ENCODE measurements at places on chromosomes 7 and 10.

GRCh38 chr7:155913291-155913690 lies 101.0 kb upstream of the SHH start:
- no peak for DNase-seq

GRCh38 chr10:68560943-68561864 lies 1.1 kb downstream of the TET1 start:
- DNase-seq: peak; percentile 8

DNA sequence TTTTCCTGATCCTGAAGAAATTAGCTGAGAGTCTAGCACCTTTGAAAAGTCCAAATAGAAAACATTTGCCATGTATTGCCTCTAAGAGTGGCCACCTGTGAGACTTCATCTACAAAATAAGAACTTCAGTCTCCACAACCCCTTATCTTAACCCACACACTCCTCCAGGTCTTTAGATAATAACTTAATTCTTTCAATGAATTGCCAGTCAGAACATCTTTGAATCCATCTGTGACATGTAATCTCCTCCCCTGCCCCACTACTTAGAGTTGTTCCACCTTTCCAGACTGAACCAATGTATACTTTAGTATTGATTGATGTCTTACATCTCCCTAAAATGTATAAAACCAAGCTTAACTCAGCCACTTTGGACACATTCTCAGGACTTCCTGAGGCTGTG lies 84.4 kb upstream of the FAM171A1 start:
- DNase-seq: no peak

DNA sequence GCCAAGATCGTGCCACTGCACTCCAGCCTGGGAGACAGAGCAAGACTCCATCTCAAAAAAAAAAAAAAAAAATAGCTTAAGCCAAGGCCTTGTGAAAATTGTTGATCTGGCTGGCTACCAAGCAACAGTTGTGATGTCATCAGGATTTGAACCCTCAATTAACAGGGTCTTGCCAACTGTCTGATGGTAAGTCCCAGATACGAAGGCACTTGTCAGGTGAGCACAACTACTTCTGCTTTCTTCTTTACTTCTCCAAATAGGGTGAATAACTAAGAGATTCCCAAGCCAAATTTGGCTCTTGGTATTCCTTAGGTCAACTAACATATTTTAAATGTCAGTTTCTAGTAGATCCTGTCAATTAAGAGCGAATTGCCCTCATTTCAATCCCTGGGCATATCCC lies 47.4 kb downstream of the ANKRD61 start:
- no peak for DNase-seq

DNA sequence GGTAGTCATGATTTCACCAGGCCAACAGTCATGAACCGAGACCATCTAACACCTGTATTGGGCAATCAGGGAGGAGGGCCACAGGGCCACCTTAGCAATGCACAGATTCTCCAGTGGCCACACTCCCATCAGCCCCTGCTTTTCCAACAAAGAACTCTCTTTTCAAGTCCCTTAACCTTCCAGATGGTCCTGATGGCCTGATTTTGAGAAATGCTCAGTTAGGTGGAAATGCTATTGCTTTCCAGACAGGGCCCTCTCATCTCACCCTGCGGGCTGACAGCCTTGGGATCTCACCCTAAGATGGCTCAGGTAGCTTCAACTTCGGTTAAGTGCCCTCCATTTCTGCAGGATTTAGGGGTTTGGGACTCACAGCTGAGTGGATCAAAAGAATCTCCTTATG lies 131.9 kb upstream of the PRR15 start:
- DNase-seq: no peak

GRCh38 chr7:122584676-122585251 lies 114.2 kb downstream of the RNF133 start:
- DNase-seq: no peak

GRCh38 chr10:73771722-73772280 lies 10.0 kb upstream of the CHCHD1 start:
- DNase-seq: no peak

DNA sequence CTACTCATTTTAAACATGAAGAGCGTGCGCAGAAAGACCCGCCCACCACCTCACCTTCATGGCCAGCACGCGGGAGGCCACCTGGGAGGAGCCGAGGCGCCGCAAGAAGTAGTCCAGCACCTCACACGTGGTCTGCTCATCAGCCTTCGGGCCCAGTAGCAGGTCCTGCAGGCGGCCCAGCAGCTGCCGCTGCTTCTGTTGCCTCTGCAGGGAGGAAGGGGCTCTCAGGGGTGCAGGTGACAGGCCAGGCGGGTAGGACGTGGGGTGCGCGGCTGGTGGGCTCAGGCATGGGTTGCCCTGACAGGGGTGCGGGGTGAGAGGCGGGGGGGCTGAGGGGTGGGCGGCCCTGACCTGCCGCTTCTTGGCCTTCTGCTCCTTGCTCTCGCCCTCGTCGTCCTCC lies 17.6 kb downstream of the INTS1 start:
- DNase-seq: no peak

- DNase-seq: no peak
Observed at GRCh38 chr10:70321897-70322890, 38.4 kb upstream of the NPFFR1 start.

- no peak for DNase-seq
Observed at GRCh38 chr7:87140271-87140748, 11.9 kb upstream of the DMTF1 start.

DNA sequence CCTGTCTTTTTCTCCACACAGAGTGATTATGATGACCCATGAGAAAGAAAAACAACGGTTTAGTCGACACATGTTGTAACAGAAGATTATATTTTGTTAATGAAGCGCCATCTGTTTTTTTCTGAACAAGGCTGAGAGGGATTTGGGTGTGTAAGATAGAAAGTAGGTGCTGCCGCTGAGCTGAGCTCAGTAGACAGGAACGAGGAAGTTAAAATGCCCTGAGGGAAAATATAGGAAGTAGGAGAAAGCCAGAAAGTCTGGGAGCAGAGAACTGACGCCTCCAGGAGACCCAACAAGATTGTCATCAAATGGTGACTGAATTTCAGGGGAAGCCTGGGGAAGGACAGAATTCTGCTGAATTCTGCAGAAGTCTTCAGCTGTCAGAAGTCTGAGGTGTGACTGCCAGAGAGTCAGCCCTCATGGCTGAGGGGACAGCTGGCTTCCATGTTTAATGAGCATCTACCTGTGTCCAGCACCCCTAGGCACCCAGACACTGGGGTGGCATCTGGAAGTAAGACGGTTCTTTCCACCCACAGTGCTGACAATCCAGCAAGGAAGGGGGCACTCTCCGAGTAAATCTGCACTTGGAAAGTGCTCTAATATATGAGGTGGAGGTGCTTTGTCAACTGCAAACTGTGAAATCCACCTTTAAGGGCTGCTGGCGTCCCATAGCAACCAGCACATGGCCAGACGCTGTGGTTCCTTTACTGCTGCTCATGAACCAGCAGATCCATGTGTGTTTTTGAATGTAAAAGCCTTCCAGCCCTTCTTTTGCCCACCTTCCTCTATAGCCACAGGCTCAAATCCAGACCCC lies 12.5 kb upstream of the TSPAN15 start:
- no peak for DNase-seq

DNA sequence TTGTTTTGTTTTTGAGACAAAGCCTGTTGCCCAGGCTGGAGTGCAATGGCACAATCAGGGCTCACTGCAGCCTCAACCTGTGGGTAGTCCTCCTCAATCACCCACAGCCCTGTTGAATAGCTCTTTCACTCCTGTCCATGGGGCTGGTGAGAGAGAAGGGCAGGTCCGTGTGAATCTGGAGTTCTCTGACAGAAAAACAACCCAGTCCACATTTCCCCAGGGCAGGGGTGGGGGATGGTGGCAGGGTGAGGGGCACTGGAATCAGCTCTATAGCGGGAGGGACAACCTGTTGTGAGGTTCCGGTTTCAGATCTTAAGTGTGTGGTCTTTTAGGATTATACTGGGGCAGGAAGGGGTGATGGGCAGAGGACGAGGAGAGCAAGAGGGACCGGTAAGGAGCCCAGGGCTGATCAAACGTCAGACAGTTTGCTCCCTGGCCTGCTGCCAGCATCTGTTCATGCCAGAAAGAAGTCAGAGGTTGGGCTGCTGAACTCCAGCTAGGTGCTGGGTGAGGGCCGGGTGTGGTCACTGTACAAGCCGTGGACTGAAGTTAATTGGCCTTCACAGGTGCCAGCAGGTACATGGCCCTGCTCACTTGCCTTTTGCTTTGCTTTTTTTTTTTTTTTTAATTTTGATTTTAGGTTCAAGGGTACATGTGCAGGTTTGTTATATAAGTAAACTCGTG lies 33.2 kb upstream of the MKRN1 start:
- no peak for DNase-seq

DNA sequence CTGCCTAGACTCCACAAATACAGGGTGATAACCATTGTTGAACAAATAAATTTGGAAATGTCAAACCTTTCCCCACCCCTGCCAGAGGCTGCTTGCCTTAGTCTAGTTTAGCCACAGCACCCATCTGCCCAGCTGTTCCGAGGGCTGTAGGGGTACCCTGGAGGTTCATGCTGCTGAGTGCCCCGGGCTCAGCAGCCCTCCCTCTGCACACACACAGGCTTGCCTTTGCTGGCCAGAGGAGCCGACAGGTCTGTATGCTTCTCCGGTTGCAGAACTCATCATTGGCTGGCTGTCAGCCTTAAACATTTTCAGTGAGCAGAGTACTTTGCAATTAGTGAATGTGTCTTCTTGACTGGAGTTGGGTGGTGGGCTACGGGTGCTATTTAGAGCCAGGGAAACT lies 122.9 kb downstream of the NRF1 start:
- DNase-seq: no peak

GRCh38 chr7:140624392-140625191 lies 16.0 kb downstream of the DENND2A start:
- no peak for DNase-seq

DNA sequence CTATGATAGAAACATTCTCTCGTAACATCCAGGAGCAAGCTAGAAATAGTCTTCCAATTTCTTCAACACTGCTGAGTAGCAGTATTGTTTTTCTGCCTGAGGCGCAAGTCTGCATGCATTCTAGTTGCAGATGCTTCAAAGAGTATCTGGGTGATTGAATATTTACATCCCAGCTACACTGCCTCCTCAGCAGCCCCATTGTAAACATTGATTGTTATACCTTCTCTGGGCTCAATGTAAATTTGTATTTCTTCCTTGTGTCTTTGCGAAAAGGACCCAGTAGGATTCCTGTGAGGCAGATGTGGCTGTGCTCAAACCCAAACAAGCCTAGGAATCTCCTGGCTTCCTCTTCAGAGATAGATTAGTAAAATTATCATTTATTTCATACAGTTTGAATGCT lies 320.7 kb downstream of the CDC14C start:
- no peak for DNase-seq

DNA sequence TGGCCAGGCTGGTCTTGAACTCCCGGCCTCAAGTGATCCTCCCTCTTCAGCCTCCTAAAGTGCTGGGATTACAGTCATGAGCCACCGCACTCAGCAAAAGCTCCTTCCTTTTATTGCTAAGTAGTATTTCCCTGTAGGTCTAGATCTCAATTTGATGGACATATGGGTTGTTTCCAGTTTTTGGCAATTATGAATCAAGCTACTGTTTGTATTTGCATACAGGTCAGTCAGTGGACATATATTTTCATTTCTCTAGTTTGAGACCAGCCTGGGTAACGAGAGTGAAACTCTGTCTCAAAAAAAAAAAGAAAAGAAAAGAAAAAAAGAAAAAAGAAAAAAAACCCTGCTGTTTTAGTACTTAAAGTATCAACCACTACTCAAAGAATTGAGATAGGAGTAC lies 6.4 kb upstream of the PRKRIP1 start:
- no peak for DNase-seq
